Osteocyte (in vitro differentiated cells): ENCODE measurements at places on chromosomes 12 and 14. TPM values are rescaled to one million over a fixed set of nuclear protein-coding genes. Genes with fewer than 3 reads are reported as not detected.

CLEC4A gene
- 0.97 and 1.5 TPM in 2 replicates for total RNA-seq

KLRD1 gene
- 0.03 and 0.37 TPM in 2 replicates for total RNA-seq

INSM2 gene
- not detected in 2 replicates for total RNA-seq

ACSM4 gene
- not detected in 2 replicates for total RNA-seq

GMPR2 gene
- 61.7 and 68.7 TPM in 2 replicates for total RNA-seq

PLD4 gene
- total RNA-seq, result 0.05 and 0.18 TPM in 2 replicates

HOXC4 gene
- total RNA-seq, result not detected in 2 replicates

HOXC9 gene
- not detected in 2 replicates for total RNA-seq

BATF gene
- not detected in 2 replicates for total RNA-seq

KRT1 gene
- total RNA-seq, result not detected in 2 replicates

PRH1 gene
- 18.4 and 19.1 TPM in 2 replicates for total RNA-seq

SLC2A14 gene
- total RNA-seq, result 1.9 and 2.3 TPM in 2 replicates

NRXN3 gene
- 26.4 and 26.5 TPM in 2 replicates for total RNA-seq

SLC8A3 gene
- not detected in 2 replicates for total RNA-seq

TGFB3 gene
- 176 and 190 TPM in 2 replicates for total RNA-seq

KRT6C gene
- total RNA-seq, result not detected in 2 replicates

PSMA6 gene
- 137 and 146 TPM in 2 replicates for total RNA-seq

ANKRD33 gene
- total RNA-seq, result not detected in 2 replicates

DLGAP5 gene
- 11.5 and 11.7 TPM in 2 replicates for total RNA-seq

CNTN1 gene
- total RNA-seq, result 1.6 and 1.8 TPM in 2 replicates

DBX2 gene
- total RNA-seq, result not detected in 2 replicates

MSRB3 gene
- total RNA-seq, result 75.8 and 77.3 TPM in 2 replicates

NANOG gene
- 0.08 and 0.50 TPM in 2 replicates for total RNA-seq

GNG2 gene
- total RNA-seq, result 3.9 and 4.1 TPM in 2 replicates

OTX2 gene
- not detected in 2 replicates for total RNA-seq

IGFBP6 gene
- 18.8 and 22.3 TPM in 2 replicates for total RNA-seq

RPL41 gene
- total RNA-seq, result 3,386 and 3,580 TPM in 2 replicates

HSPA2 gene
- total RNA-seq, result 2.1 and 2.8 TPM in 2 replicates

BHLHE41 gene
- total RNA-seq, result 1.1 and 1.4 TPM in 2 replicates

TMEM119 gene
- total RNA-seq, result 54.0 and 58.8 TPM in 2 replicates

CEP290 gene
- 15.4 and 17.0 TPM in 2 replicates for total RNA-seq

AKAP5 gene
- 3.4 and 3.6 TPM in 2 replicates for total RNA-seq

ETV6 gene
- 24.4 and 29.4 TPM in 2 replicates for total RNA-seq
